ENCODE measurements at places on chromosomes 12 and 14.
A peak's percentile ranks its signal among the peaks of the same experiment; 100 is the strongest.

- no peak for DNase-seq
Observed at GRCh38 chr12:56995201-56995929, 11.0 kb downstream of the ZBTB39 start.

DNA sequence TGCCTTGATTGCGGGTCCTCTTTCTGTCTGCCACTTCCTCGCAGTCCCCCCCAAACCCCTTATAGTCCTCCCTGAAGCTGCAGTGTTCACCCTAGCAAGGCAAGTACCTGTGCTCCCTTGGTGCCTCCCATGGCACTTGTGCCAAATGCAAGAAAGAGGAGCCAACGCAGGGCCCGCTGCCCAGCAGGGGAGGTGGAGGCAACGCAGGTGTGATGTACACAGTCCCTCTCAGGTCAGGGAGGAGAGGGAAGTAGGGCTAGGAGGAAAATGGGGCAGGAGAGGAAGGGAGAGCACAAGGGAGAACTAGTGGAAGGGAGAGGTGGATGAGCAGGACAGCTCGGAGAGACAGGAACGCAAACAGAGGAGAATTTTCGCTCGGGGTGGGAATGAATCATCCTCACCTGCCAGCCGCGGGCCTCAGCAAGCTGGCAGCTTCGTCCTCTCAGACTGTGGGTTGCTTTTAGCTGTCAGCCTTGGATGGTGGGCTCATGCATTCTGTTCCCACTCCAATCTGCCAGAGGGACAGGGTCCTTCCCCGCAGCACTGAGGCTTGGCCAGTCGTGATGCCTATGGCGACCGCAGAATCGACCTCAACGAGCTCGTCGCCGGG lies 357.0 kb downstream of the CACNA1C start:
- no peak for DNase-seq

- no peak for DNase-seq
Observed at GRCh38 chr12:68225576-68226476, at the start of gene IL26. IL26 (minus strand) TSS chr12:68225810; CDS start chr12:68225756, 54 bp downstream.

DNA sequence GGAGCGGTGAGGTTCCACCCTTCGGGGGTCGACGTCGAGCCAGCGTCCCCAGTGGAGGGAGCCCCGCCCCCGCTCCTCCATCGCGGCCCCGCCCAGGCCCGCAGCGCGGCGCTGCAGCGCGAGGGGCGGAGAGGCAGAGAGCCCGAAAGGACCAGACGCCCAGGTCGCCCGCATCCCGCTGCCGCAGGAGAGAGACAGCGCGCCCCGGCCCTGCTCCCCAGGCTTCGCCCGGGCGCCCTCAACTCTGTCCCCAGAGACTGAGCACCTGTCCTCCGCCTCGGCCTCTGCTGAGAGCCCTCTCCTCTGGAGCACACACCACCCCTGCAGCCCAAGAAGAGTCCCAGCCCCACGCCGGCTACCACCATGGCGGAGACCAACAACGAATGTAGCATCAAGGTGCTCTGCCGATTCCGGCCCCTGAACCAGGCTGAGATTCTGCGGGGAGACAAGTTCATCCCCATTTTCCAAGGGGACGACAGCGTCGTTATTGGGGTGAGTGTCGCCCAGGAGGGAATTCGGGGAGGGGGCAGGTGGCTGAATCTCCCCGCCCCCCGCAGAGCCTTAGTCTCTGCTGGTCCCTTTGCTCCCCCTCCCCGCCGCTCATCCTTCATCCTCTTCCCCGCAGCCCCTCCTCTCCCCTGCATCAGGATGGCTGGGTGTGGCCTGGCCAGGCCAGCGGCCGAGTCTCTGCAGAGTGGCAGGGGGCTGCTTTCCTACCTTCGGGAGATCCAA lies at the start of gene KIF5A:
Gene KIF5A (plus strand): TSS at position 136 of the 732 bp plus-strand sequence. CDS start 228 bp downstream, at position 364.
- no peak for DNase-seq

DNA sequence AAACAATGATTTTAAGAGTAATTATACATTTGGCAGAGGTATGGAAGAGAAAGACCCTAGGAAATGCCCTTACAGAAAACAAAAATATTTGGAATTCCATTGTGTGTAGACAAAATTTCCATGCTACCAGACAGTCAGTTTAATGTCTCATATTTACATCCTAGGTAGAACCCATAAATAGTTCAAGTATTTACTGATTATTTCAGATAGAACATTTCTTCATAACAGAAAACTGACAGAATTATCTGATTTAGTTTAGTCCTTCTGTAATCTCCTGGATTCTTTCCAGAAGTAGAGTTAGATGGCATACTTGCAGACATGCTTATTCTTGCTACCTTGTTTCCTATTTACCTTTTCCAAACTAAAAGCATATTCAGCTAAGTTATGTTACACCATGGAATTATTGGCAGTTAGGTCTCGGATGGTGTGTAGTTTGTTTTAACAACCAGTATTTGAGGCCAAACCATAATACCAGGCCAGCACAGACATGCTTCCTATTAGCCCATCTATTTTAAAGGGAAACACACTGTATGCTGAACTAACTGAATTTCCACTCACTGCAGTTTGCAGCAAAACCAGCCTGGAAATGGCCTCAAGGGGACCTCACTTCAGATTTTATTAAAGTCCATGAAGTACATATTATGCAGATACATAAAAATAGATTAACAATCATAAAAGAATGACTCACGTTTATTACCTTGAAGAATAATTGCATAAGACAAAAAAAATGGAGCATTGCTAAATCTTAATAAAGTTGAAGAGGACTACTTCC lies 126.6 kb upstream of the LRIG3 start:
- no peak for DNase-seq

GRCh38 chr12:123075087-123075645 lies 75.7 kb downstream of the PITPNM2 start:
- DNase-seq, result no peak

GRCh38 chr14:92982956-92983355 lies 60.0 kb downstream of the CHGA start:
- no peak for DNase-seq

DNA sequence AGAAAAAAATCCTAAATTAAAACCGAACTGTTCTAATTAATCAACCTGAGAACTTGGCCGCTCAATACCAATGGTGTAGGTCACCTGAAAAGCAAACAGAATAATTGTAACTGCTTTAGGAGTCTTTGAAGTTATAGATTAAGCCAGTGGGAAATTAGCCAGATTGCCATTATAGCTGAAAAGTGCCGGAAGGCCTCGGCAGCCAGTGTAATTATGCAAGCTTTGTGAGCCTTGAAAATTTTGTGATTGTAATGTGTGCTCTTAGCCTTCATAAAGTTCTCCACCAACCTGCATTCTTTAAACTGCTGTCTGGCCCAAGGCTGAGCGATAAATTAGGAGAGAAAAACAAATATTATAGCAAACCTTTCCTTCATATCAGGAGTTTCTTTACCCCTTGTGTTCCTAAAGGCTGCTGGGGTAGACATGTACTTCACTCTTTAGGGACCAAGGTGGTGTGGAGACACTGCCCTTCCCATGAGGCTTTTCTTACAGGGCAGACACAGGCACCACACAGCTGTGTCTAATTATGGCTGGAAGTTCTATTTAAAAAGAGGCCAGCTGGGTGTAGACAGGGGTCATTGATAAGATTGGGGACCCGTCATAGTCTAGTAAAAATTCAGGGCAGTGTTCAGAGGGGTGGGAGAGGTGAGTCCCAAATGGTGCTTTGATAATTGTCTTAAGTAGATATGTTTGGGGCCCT lies 991.2 kb downstream of the FLRT2 start:
- no peak for DNase-seq

DNA sequence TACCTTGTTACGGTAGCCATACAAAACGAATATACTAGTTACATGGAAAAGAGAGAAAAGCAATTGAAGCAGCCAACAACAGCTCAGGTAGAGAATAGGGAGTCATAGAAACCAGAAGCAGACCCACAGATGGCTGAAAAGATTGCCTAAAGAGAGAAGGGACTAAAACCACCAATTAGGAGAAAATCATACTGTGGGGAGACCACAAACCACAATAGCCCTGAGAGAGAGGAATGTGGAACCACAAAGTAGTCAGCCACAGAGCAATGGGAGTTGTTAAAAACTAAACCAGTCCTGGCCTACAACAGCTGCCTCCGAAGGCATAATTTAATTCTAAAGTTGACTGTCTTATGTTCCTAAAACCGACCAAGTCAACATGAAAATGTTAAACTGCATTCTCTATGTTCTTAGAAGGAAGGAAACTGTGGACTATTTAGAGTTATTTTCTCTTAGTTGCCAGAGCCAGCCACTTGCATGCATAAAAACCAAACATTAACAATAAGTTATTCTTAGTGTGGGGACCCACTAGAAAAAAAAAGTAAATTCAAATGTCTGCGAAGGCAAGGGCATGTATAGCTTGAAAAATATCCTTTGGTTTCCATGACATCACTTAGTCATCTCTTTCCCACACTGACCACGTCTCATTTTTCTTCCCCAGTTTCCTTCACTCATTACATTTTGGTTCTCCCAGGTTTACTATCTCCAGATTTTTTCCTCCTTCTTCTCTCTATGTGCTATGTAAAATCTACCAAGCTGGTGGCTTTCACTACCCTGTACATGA lies 398.1 kb downstream of the NOVA1 start:
- DNase-seq, result no peak

GRCh38 chr14:75881994-75882393 lies 99.8 kb downstream of the TGFB3 start:
- DNase-seq, result no peak

GRCh38 chr14:20375471-20375870 lies 32.0 kb downstream of the PARP2 start:
- DNase-seq, result no peak

DNA sequence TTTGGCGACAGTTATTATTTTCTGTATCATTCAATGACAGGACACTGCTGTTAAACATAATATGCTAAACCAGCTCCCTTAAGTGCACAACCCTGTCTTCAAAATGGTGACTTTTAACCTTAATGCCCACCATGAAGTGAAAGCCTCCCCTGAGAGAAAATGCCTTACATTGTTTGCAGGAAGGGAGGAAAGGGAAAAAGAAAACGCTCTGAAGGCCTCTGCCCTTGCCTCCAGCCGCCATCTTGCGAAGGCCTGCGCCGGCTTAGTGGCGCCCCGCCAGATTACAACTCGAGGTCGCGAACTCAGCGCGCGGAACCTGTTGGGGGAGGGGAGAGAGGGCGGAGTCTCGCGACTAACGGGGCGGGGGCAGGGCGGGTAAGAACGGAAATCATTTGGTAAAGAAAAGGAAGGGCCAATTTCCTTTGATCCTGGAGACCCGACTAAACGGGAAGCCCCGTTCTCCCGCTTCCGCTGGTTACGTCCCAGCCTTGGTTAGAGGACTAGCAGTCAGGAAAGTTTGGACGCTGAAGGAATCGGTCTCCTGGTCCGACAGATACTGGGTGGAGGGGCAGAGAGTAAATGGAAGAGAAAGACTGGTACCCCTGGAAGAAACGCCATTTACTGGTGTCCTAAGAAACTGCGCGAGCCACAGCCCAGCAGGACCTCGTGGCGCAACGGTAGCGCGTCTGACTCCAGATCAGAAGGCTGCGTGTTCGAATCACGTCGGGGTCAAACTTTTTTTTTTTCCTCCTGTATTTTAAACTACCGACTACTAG lies 11.6 kb upstream of the TMPO start:
- DNase-seq, result peak; percentile 95

DNA sequence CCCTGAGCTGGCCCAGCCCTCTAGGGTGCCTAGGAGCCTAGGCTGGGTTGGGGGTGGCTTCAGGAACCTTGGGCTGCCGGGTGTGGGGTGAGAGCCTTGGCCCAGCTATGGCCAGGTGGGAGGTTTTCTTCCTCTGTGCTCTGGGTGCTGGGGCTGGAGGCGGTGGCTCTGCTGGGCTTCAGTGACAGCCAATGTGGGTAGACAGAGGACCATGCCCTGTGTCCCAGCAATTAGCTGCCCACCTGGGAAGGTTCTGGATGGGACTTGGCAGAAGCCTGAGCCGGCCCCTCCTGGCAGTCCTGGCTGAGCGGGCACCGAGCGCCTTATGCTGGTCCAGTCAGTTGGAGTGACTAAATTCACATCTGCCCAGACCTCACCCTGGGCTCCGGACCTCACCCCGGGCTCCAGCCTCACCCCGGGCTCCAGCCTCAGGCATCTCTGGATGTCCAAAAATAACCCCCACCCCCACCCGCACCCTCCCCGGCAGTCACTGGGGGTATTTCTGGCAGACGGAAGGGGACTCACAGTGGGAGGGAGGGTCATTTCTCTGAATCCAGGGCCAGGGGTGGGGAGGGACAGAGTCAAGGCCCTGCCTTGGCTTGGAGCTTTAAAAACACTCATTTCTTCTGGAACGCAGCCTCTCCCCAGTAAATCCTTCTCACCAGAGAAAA lies 46.9 kb downstream of the CYP46A1 start:
- DNase-seq, result peak; percentile 26

- no peak for DNase-seq
Observed at GRCh38 chr12:95532851-95533250, 18.4 kb downstream of the USP44 start.

- no peak for DNase-seq
Observed at GRCh38 chr12:101414533-101415119, 7.1 kb upstream of the ARL1 start.

DNA sequence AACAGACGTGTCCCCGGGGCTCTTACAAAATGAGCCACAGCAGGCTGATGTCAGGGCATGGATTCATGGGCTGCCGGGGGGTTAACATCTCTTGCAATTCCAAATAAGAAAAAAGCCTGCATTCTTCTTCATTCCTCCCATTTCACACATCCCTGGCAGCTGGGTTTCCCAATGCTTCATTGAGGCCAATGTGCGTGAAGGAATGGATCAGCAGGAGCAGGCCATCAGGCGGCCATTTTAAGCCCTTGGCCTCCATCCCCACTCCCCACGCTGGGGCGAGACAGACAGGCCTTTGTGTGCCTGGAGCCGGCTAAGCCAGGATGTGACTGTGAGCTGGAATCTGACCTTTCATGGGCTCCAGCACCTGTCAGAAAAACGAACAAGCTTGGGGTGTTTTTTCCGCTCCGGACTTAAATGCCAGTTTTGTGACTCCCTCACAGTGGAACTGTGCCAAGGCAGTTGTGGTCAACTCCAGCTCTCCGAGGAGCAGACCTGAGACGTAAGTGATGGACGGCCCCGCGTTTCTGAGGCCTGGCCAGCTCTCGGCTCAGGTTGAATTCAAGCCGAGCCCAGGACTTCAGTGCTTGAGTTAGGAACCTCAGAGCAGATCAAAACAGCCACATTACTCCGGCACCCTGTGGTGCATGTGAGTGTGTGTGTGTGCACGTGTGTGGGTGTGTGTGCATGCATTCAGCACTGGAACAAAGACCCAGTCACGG lies 133.1 kb downstream of the TMEM30B start:
- peak; percentile 24 for DNase-seq

Data from uterus (tissue), 4 donors.